ENCODE measurements at places on chromosomes 5 and 9.

DNA sequence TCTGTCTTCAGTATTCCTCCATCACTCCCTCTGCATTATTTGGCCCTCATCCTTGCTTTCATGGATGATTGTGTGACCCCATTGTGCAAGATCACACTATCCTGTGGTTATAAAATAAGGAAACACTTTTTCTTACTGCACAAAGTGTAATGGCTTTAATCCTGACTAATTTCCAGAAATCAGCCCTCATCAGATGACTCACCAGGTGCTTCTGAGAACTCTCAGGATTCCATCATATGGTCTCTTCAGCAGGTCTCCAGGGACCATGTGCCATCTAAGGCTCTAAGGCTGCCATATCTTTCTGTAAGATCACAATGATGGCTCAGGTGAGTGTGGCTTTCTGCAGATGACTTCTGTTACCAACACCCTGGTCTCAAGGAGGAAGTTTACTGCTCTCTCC, 27.3 kb upstream of the FER start:
- no peak for DNase-seq

- DNase-seq: no peak
These were observed 82.6 kb upstream of the SV2C start for GRCh38 chr5:76000582-76000981.

GRCh38 chr5:34844106-34844505, 5.1 kb downstream of the TTC23L start:
- no peak for DNase-seq

DNA sequence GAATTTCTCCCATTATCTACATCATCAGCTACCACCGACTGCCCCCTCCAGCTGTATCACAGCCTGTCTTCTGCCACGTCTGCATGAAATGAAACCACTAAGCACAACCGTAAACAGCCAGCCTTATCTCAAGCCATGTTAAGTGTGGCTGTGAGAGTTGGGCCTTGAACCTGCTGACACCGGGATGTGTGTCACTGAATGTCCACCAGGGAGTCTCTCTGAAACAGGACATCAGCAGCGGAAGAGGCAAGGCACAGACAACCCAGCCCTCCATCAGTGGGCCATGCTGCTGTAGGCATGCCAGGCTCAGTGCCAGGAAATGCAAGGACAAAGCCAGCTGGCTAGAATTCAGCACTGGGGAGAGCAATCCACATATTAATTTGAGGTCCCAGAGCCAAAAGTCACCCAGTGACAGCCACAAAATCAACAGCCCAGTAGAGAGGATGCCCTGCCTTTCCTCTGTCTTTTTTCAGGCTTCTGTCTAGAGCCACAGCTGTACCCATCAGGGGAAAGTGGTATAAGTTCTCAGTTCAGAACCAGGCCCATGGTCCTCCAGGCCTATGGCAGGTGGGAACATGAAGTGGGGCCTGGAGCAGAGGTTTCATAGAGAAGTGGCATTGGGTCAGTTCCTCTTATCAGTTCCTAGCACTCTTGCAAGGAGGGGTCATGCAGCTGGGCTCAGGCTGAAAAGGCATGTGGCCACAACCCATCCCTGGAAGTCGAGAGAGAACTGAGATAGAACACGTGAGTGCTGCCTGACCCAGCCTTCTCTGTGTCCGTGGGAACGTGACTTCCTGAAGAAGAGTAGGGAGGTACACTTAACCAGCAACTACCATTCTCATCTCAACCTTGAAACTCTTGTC, 199.4 kb downstream of the ESM1 start:
- DNase-seq: peak; percentile 67

DNA sequence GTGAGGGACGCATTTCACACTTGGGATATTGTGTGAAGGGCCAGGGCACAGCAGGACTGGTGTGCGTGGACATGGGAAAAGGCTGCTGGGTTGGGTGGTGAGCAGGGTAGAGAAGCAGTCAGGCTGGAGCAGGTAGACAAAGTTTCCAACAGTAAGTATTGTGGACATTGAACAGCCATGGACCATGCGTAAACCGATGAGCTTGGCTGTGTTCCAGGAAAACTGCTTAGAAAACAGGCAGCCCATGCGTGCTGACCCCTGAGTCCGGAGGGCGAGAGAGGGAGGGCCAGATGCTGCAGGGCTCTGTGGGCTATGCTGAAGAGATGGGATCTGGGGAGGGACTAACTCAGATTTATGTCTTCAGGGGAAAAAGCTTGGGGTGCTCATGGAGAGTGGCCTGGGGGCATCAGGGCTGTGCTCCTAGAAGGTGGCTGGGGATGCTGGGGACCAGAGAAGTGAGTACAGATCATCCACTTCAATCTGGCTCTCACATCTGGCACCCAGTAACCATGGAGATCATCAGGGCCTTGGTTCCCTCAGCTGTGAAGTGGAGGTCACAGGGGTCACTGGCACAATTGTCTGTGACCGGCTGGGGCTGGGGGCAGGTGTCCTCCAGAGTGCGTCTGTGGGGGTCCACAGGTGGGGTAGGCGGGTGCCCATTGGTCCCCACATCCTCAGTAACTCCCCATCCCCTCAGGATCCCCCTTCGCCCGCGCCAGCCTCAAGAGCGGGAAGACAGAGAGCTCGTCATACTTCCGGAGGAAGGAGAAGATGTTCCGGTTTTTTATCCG, 93.3 kb downstream of the CACNA1B start:
- no peak for DNase-seq

GRCh38 chr9:135907006-135907430, 328 bp downstream of the CAMSAP1 start:
- DNase-seq: no peak

DNA sequence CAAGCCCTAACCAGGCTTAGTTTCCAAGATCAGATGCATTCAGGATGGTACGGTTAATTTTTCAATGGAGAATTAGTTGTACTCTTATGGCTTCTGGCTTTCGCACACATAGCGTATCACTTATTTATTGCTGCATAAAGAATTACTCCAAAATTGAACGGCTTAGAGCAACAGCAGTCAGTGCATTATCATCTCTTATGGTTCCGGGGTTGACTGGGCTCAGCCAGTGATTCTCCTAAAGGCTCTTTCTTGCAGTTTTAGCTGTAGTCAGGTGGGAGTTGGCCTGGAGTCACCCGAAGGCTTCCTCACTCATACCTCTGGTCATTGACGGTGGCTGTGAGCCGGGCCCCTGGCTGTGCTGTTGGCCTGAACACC, 595 bp upstream of the GRHPR start:
- DNase-seq: no peak

GRCh38 chr5:171092194-171092593, 216.9 kb upstream of the TLX3 start:
- no peak for DNase-seq

DNA sequence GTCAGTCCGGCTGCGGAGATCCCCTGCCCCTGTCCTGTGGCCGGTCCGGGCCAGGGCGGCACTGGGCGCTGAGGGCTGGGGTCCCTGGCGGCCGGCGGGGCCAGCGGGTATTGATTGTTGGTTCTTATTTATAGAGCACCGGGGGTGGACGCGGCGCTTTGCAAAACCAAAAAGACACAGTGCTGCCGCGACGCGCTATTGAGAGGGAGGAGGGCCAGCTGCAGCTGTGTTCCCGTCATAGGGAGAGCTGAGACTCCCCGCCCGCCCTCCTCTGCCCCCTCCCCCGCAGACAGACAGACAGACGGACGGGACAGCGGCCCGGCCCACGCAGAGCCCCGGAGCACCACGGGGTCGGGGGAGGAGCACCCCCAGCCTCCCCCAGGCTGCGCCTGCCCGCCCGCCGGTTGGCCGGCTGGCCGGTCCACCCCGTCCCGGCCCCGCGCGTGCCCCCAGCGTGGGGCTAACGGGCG, 2.5 kb downstream of the LRRC26 start:
- no peak for DNase-seq

All from CMK (cell line).